Esophagus muscularis mucosa (tissue), 4 donors: ENCODE measurements at places on chromosomes 2 and 18. TPM values are rescaled to one million over a fixed set of nuclear protein-coding genes. Genes with fewer than 3 reads are reported as not detected.

Gene CD8A
- 1.0 TPM for total RNA-seq

Gene DCDC2C
- not detected for total RNA-seq

Gene SGPP2
- total RNA-seq, result 0.32 TPM

Gene C18orf54
- total RNA-seq, result 0.84 TPM

DNA sequence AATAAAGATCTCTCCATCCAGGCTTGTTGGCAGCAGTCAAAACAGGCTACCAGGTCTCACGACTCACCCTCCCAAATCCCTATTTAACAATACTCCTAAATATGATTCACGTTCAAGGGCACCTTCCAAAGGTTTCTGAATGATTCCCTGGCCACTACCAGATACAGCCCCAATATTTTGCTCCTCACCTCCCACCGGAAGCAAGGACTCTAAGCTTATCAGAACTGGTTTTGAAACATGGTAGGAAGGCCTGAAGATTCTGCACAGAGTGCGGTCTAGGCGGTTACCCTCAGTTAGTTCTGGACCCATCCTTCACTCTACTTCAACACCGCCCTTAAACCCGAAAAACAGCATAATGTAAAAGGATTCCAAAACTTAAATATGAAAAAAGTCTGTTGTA is 5.2 kb downstream of the PPP4R1 start:
- peaks cover 12% of the 10 kb centered on the region for H3K36me3 ChIP-seq
- DNase-seq, result no peak
- H3K27me3 ChIP-seq, result no peaks in the 10 kb centered on the region
- peaks cover 61% of the 10 kb centered on the region for H3K4me1 ChIP-seq
- H3K4me3 ChIP-seq, result no peak overlapping the region

DNA sequence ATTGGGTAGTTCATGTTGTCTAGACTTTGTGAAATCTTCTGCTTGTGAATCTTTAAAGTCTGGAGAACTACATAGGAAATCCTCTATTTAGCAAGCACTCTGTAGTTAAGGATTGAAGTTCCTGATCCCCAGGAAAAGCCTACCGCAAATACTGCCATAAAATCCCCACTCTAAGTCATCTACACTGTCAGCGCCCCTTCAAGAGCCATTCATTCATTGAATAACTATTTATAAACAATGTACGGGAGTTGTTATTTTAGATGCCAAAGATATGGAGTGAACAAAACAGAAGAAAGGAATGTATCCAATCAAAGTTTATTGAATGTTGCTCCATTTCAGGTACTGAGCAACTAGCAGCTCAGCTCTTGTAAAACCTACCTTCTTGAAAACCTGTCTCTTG is 36.5 kb upstream of the SLC39A10 start:
- no peaks in the 10 kb centered on the region for H3K36me3 ChIP-seq
- H3K4me3 ChIP-seq, result no peak overlapping the region
- H3K27me3 ChIP-seq, result no peaks in the 10 kb centered on the region
- no peak for DNase-seq
- no peaks in the 10 kb centered on the region for H3K4me1 ChIP-seq

GRCh38 chr2:152920846-152921245 is 202.4 kb downstream of the ARL6IP6 start:
- H3K4me1 ChIP-seq, result peaks cover 24% of the 10 kb centered on the region
- DNase-seq, result no peak
- H3K27me3 ChIP-seq, result no peaks in the 10 kb centered on the region
- no peaks in the 10 kb centered on the region for H3K36me3 ChIP-seq
- no peak overlapping the region for H3K4me3 ChIP-seq
